ENCODE measurements at places on chromosomes 5 and 9.
A peak's percentile ranks its signal among the peaks of the same experiment; 100 is the strongest.

DNA sequence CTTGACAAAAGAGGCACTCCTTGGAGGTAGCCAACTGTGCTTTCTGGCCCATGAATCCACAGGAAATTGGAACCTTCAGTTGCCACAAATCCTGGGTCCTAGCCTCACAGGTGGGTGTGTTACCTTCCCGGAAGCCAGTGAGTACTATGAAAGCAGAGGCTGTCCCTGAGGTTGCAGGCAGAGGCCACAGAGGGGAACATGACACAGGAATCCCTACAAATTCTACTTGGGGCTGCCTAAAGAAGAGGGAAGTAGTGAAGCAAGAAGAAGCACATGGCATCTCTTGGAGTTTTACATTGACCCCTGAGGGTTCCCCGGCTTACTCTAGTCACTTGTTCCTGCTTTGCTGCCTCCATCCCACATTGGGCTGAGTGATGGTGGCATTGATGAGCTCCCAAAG is 2.6 kb downstream of the SLC22A5 start:
- DNase-seq, result no peak

GRCh38 chr9:74577956-74578355 is 80.8 kb downstream of the RORB start:
- DNase-seq, result no peak

DNA sequence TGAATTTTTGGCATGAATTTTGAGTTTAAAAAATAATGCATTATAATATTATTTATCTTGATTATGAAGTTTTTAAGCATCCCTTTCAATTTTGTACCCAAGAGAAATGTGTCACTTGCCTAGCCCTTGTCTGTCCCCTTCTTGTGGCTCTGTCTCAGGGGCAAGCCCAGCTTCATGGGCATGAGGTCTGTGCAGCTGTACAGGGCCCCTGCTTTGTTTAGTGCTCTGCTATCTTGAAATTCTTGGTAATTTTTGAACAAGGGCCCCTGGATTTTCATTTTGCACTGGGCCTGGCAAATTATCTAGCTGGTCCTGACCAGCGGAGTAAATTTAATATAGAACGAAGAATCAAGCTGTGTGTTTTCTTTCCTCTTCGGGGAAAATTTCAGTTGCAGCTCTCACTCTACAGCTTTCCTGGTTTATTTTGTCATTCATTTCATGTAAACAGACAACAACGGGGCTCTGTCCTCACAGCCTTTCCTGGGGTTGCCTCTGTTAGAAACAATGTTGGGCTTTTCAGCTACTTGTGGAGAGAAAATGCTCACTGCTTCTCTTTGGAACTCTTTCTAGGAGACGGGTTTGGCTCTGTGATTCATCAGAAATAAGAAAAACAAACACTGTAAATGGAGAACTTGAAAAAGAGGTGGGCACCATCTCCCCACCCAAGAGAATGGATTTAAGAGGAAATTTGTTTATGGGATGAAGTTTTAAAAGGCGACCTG is 41.1 kb downstream of the LIX1 start:
- no peak for DNase-seq

GRCh38 chr5:45132972-45133371 is 324.2 kb downstream of the MRPS30 start:
- DNase-seq, result no peak

- DNase-seq, result no peak
Measured at GRCh38 chr9:79247021-79247420, 324.7 kb upstream of the TLE4 start.

DNA sequence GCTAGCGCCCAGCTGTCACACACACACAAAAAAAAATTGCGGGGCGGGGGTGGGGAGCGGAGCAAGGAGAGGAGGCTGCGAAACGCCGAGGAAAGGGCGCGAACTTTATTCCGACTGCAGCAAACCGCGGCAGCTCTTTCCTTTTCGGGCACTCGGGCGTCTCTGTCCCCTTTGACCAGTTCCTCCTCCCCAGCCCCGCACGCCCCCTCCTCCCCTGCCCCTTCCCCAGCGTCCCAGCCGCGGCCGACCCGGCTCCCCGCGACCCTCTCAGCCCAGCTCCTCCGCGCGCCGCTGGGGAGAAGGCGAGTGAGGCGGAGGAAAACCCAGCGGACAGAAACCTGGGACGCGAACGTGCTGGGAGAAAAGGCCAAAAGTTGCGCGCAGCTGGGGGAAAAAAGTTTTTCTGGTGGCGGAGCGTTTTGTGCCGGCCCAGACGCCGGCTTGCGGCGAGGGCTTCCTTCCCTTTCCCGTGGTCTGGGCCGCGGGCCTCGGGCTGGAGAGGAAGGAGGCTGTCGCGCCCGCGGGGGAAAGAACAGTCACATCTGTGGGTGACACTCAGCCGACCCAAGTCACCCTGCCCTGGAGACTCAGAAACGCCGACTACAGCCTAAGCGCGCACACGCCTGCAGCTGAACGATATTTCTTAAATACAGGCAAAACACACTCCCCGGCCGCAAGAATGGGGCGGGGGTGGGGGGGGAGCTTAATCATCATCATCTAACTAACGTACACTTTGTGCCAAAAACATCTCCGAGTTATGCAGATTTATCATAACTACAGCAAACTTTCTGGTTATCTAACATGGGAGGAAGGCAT is 1.1 kb upstream of the BNC2 start:
- no peak for DNase-seq

- DNase-seq, result no peak
Measured at GRCh38 chr9:17813798-17814197, 234.9 kb downstream of the SH3GL2 start.

GRCh38 chr9:123749580-123750202 is 180.2 kb downstream of the DENND1A start:
- no peak for DNase-seq

DNA sequence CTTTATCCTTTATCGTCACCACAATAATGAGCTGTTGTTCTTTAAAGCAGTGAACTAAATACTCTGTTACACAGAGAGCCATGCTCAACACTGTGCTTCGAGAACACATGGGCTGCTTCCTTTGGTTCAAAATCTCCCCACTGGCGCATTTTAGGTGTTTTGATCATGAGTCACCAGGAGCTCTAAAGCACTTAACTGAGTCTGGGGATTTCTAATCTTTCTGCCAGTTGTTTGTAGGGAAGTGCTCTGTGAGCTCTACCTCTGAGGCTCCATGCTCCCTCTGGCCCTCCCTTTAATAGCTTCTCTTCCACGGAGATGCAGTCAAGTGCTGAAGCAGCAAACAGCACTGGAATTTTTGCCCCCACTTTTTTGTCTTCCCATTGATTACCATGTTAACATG is 17.0 kb downstream of the ERAP2 start:
- no peak for DNase-seq

- no peak for DNase-seq
Measured at GRCh38 chr9:786405-786804, 55.1 kb upstream of the DMRT1 start.

DNA sequence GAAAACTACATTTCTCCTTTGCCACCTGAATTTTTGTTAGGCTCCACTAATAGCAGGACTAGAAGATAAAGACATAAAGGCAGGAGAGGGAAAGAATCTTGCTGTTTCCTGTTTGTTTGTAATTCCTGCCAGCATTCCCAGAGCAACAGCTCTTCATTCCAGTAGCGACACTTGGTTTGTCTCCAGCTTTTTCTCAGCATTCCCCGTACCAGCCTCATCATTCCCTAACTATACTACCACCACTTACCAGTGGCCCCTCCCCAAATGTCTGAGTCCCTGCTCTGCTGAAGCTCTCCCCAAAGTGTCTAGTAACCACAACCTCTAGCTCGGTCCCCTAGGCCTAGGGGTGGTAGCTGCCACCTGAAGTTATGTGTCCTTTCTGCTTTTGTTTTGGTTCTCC is 18.6 kb downstream of the CETN3 start:
- no peak for DNase-seq

DNA sequence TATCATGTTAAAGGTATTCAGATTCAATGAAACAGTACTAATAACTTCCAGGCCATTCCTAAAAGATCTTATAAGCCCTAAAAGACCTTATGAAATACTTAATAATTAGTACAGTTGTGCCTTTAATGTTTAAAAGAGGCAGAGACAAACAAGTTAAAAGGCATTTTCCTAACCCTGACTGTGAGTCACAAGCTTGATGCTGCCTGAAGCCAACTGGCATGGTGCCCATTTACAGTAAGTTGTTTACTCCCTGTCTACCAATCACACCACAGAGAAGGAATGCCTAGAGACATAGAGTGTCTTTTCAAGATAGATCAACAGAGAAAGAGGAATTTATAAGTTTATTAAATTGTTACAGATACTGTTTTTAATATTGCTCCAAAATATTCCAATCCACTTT is 47.8 kb downstream of the NR3C1 start:
- DNase-seq, result peak; percentile 66

Measured in NCI-H1694 (cell line).